ENCODE measurements at places on chromosomes 6 and 20.

- DNase-seq = no peak
Measured at GRCh38 chr6:122755901-122756300, 23.6 kb upstream of the FABP7 start.

GRCh38 chr20:36200451-36200850 is 35.8 kb upstream of the AAR2 start:
- DNase-seq = no peak

- DNase-seq = no peak
Measured at GRCh38 chr6:161544801-161545480, 271.1 kb upstream of the AGPAT4 start.

- DNase-seq = no peak
Measured at GRCh38 chr20:24735263-24735662, 213.8 kb upstream of the CST7 start.

DNA sequence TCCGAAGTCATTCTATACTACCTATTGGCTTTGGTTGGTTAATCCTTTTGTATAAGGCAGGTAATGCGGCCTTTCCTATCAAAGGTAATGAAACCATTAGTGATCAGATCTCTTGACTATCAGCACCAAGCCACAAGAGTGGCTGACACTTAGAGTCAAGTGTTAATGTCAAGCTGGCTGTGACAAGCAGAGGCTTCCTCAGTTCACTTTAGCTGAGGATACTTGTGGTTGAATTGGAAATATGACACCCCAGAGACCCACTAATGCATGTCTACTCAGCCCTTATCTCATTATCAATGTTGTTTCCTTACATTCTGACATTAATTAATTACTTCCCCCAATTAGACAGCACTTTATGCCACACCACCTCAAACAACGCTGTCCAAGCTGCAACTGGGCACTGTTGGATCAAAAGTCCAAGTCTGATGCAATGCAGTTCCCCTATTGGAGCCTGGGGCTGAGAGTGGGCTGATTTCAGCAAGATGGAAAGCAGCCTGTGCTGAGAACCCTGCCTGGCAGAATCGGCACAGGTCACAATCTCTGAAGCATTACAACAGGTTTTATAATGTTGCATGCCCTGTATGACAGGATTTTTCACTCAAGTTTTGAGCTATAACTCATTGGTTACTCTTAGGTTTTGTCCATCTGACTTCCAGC is 273.5 kb downstream of the COL12A1 start:
- no peak for DNase-seq

- DNase-seq = no peak
Measured at GRCh38 chr6:89501753-89502152, 68.8 kb downstream of the ANKRD6 start.
